Smooth muscle cell of the coronary artery (primary cell): ENCODE measurements at places on chromosomes 1 and 21. TPM values are rescaled to one million over a fixed set of nuclear protein-coding genes. Genes with fewer than 3 reads are reported as not detected.

Gene TRMT1L
- 14.2 and 23.5 TPM in 2 replicates for total RNA-seq

Gene SEMA4A
- 1.2 and 1.3 TPM in 2 replicates for total RNA-seq

Gene CLK2
- total RNA-seq, result 27.1 and 64.4 TPM in 2 replicates

Gene CFHR3
- total RNA-seq, result not detected in 2 replicates

Gene EPHA10
- total RNA-seq, result not detected in 2 replicates

Gene CD247
- 0.12 TPM in 1 of 2 replicates, not detected in the other for total RNA-seq

Gene SELP
- 1.7 TPM in 1 of 2 replicates, not detected in the other for total RNA-seq

Gene GPA33
- not detected in 2 replicates for total RNA-seq
